ENCODE measurements at places on chromosomes 3 and 15.

DNA sequence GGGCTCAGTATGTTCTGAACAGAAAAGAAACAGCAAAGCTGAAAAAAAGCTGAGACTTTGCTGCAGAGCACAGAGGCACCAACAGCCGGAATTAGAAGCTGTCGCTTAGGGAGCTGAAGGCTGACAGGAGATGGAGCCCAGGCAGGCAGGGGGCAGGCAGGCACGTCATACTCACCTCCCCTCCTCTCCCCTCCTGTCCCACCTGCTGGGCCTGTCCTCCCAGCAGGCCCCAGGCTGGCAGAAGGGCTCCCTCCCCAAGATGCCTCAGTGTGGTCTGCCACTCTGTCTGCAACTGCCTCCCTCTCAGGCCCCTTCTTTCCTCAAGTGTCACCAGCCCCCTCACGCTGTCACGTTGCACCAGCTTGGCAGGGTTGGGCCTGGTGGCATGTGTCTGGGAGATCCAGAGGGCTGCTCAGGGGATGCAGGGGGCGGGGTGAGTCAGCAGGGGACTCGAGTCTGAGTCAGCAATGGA, 3.2 kb upstream of the ANKRD63 start:
- DNase-seq, result no peak

DNA sequence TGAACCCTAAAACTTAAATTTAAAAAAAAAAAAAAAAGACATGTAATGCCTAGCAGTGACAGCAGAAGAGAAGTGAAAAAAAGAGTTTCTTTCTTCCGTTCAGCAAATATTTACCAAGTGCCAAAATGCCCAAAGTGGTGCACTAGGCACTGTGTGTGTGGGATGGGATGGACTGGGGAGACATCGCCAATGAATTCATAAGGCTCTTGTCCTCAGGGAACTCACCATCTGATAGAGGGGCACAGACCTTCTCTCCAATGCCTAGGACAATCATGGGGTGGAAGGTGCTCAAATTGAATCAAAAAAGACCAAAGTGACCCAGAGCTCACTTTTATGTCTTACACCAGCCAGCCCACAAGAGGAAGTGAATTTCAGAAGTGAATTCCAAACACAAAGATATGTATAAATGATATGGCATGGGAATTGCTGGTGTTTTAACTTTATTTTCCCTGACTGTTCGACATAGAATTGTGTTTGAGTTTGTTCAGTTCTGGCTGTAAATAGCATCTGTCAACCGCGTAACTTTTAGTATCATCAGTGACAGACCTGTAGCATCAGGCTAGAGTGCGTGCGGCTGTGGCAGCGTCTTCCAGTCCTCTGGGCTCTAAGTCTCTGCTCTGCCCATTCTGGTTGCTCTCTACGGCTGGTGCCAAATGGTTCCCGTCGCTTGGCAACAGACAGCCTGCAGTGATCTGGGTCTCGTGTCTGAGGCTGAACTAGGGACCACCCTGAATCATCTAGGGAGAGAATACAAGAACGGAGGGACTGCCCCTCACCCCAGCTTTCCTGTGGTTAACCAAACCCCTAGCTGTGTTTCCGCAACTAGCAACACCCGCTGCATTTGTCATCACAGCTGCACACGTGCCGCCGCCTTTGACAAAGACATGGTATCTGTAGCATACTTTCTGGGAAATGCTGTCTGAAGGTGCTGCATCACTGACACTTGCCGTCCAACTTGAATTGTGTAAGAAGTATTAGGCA, 154.0 kb upstream of the THBS1 start:
- DNase-seq, result no peak

GRCh38 chr3:10299679-10300078, 6.9 kb upstream of the GHRL start:
- peak; percentile 9 for DNase-seq

- no peak for DNase-seq
Observed at GRCh38 chr3:123741041-123741511, 143.1 kb downstream of the MYLK start.

- DNase-seq, result no peak
Observed at GRCh38 chr15:31391687-31392671, 65.3 kb downstream of the KLF13 start.

GRCh38 chr3:20772869-20773268, 586.9 kb upstream of the SGO1 start:
- DNase-seq, result no peak

DNA sequence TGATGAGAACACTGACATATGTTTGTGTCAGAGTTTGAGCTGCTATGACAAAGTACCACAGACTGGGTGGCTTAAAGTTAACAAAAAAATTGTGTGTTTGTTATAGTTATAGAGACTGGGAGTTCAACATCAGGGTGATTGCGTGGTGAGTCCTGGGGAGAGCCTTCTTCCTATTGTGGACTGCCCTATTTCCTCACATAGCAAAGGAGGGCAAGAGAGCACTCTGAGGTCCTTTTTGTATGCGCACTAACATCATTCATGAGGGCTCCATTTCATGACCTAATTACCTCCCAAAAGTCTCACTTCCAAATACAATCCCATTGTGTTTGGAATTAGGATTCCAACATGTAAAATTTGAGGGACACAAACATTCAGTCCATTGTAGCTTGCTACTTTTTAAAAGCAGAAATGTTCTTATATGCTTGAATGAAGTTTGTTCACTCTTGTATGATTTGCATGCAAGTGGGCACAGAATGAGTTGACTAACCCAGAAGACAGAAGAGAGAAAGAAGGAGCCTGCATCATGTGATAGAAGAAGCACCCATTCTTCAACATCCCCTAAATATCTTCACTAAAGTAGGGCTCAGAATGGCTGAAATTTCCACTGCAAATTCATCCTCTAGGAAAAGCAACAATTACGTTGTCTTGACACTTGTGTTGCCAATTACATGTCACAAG, 18.9 kb upstream of the ALCAM start:
- no peak for DNase-seq

GRCh38 chr15:41848631-41849030, 10.0 kb downstream of the PLA2G4B start:
- DNase-seq, result no peak

GRCh38 chr3:23837286-23837685, 31.5 kb downstream of the UBE2E1 start:
- no peak for DNase-seq

GRCh38 chr3:187315872-187316271, 24.3 kb upstream of the MASP1 start:
- DNase-seq, result no peak

GRCh38 chr3:67646586-67647234, 7.7 kb downstream of the SUCLG2 start:
- DNase-seq, result no peak

- DNase-seq, result no peak
Observed at GRCh38 chr3:5585085-5585484, 397.6 kb downstream of the EDEM1 start.

DNA sequence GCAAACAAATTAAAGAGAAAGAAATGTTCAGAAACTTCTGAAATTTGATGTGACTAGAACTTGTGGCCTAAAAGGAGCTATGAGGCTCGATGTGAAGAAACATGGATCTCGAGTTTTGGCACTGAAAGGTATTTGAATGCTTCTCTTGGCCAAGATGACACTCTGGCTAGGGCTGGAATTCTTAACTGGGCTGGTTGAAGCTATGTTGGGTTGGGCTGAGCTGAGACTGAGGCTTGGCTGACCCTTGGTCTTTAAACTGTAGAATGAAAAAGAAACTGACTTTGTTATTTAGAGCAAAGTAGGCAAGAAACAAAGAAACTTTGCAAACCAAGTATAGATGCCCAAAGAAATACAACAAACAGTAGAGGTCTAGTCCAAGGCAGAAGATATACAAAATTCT, 28.1 kb upstream of the CLDN16 start:
- no peak for DNase-seq

GRCh38 chr3:157134620-157135191, 25.2 kb downstream of the CCNL1 start:
- no peak for DNase-seq

DNA sequence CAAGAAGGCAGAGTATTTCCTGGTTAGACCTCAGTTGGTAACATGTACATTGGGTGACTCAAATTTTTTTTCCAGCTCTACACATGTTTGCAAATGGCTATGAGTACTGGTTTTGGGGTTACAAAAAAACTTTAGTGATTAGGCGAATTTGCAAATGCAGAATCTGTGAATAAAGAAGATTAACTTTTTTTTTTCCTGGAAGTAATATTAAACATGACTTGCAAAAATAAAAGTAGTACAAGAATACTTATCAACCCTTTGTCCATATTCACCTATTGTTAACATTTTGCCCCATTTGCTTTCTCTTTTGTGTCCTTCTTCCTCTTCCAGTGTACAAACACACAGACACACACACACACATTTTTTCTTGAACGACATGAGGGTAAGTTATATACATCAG, 47.6 kb upstream of the RYK start:
- no peak for DNase-seq

DNA sequence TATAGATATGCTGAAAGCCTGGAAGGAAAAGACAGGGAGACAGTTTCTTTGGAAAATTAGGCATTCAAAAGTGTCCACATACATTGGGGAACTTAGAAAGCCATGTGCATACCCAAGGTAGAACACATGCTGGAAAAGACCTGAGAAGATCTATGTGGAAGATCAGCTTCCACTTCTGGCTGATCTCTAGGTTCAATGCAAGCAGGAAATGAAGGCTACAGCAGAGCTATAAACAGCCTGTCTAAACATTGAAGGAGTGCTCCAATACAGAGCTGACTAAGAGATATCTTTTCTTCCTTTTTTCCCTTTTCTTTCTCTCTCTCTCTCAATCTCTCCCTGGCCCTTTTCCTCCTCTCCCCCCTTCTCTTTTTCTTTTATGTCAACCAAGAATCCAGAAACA, 73.6 kb upstream of the TCF12 start:
- DNase-seq, result no peak

- DNase-seq, result no peak
Observed at GRCh38 chr3:197137751-197138150, 108.1 kb upstream of the MELTF start.

DNA sequence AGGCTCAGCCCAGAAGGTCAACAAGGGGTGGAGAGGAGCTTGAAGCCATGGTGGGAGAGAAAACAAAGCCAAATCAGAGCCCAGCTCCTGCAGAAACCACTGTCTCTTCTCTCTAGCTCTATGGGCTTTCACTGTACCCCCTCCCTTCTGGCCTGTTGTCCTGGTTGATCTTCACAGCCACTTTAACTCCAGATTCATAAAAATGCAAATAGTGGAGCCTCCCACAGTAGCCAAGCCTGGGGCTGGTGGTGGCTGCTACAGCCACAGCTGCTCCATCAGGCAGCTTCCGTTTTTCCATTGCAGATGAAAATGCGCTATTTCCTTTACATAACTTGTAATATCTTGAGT, 20.7 kb upstream of the CAV3 start:
- no peak for DNase-seq

DNA sequence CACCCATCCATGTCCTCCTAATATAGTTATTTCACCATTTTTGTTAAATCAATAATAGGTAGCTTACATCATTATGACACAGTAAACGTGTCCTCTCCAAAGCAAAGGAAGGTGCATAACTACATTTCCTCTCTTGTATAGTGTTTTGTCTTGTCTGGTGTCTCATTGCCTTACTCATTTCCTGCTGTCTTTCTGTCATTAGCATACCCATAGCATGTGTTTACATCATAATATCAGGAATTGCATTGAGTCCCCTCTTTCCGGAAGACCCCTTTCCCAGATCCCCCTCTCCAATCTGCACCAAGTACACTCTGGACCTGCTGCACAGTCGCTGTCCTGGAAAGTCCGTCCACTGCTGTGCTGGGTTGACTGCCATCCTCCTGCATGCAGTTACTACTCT, 47.9 kb downstream of the SOX14 start:
- DNase-seq, result no peak

- DNase-seq, result no peak
Observed at GRCh38 chr15:64500695-64501395, 40.5 kb downstream of the ZNF609 start.

- no peak for DNase-seq
Observed at GRCh38 chr3:38645601-38646000, 3.9 kb downstream of the SCN5A start.

DNA sequence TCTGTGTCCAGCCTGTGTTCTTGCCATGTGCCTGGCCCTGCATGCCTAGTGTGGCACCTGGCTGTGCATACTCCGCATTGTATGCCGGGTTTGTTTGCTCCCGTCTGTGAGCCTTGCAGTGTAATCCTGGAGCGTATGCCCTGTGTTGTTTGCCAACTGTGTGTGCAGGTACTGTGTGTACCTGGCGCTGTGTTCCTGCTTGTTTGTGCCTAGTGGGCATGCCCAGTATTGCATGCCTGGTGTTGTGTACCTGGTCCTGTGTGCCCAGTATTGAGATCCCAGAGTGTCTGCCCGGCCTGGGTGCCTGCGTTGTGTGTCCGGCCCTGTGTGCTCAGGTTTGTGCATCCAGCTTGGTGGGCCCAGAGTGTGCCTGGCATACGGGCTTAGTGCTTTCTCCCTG, 54.5 kb upstream of the CHRNA7 start:
- no peak for DNase-seq

DNA sequence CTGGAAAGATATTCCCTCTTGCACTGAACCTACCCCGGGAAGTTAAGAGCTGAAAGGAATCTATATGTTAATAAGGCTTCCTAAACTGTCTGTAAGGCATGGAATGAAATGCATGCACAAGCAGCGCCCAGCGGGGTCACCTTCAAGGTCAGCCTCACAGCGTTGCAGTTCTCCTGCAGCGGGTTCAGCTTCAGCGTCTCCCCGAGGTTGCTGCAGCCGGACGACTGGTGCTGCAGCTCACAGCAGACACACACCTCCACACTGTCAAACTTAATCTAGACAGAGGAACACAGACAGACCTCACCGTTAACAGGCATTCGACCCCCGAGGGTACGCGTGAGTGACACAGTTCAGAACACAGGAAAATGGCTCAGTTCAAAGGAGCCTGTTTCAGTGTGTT, 73.3 kb downstream of the NSMCE3 start:
- no peak for DNase-seq

DNA sequence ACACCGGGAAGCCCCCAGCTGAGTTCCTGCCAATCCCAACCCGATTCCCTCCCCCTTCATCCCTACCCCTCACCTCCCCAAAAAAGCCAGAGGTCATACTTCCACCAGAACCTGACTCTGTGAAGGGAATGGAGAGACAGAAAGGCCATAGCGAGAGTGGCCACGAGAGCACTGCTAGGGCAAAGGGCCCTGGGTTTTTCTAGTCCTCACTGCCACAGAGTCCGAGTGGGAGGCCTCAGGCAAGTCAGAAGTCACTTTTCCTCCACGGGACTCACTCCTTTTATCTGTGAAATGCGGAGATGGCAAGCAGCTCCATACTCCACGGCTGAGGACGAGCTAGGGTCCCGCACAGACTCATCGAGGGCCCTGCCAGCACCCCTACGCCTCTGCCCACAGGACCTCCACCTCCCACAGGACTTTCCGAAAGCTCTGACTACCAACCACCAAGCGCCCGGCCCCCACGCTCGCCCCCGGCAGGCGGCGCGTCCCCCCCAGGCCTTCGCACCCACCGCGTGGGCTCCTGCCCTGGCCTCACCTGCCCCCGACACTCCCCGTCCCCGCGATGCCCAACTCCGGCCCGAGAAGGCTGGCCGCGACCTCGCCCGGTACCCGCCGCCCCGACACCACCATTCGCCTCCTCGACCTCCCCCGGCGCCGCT, 792 bp downstream of the ATP13A3 start:
- DNase-seq, result no peak

GRCh38 chr15:99006904-99007495, 592 bp downstream of the PGPEP1L start:
- DNase-seq, result no peak

Data from DMS 273 treated with DMSO at 0.1 percent for 48 hours (cell line).